Astrocyte (in vitro differentiated cells and primary cell): ENCODE measurements at places on chromosomes 7 and 10.
A peak's percentile ranks its signal among the peaks of the same experiment; 100 is the strongest.

GRCh38 chr7:120770206-120770605 lies 87.7 kb downstream of the TSPAN12 start:
- DNase-seq = no peak

GRCh38 chr10:67086327-67087134 lies 160.7 kb downstream of the LRRTM3 start:
- DNase-seq = no peak

DNA sequence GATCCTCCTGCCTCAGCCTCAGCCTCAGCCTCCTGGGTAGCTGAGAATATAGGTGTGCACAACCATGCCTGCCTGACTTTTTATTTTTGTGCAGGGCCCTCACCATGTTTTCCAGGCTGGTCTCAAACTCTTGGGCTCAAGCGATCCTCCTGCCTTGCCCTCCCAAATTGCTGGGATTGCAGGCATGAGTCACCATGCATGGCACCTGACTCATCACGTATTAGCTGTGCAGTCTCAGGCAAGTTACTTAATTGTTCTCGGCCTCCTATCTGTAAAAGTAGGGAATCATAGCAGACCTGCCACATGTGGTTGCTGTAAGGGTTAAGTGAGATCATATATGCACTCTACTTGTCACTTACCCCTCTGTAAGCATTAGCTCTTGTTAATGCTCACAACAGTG lies 117.2 kb downstream of the ANLN start:
- peak; percentile 44 for DNase-seq

DNA sequence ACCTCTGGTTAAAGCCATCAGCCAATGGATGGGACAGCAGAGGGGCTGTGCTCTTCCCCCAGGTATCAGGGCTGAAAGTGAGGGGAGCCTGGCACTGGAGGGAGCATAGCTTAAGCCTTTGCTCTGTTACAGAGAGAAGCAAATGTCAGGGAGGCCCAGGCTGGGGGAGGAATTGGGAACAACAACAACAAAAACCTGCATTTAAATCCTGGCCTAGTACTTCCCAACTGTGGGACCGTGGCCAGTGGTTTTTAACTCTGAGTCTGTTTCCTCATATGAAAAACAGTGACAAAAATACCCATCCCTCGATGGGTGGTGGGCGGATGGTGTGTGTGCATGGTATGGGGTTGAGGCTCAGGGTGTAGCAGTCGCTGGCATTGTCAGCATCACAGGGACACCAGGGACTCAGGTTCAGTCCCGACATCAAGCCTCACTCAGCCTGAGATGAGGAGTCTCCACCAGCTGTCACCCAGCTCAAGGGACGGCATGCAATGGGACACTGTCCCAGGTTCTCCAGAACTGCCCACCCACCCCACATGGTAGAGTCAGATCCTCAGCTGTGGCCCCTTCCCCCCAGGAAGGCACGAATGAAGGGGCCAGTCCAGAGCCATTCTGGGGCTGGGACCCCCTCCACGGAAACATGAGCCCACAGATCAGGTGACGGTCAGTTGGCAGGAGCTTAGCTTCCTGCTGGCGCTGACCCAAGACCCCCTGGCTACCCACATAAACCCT lies 74.5 kb downstream of the AFAP1L2 start:
- no peak for DNase-seq

DNA sequence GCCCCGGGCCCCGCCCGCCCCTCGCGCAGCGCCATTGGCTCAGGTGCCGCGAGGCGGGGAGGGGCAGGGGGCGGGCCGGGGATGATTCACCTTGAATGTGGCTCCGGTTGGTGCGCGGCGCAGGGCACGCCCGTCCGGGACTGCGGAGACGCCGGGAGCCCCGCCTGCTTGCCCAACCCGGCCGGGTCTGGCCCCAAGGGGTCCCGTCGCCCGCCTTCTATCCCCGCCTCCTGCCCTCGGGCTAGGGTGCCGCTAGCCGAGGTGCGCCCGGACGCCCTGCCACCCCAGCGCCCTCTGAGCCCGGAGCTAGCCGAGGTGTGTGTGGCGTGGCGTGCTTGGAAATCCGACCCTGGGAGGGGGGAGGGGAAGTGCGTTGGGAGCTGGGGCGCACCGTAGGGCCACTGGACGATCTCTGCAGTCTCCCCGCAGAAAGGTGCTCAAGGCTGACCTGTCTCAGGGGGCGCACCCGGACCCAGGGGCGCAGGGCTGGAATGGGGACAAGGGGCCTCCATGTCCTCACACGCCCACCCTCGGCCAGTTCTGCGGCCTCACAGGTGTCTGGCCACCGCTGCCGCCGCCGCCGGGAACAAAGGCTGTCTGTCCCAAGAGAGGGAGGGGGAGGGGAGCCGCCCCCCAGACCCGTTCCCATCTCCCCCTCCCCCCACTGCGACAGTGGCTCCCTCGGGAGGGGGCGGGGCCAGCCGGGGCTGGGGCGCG lies 168.9 kb downstream of the NRF1 start:
- DNase-seq = no peak
